IPS DF 6.9 (cell line): ENCODE measurements at places on chromosomes 2 and 18.

GRCh38 chr18:50924372-50924771 lies 43.5 kb upstream of the ELAC1 start:
- no peak overlapping the region for H3K27ac ChIP-seq
- no peak overlapping the region for H3K4me3 ChIP-seq
- H3K27me3 ChIP-seq, result no peaks in the 10 kb centered on the region
- H3K4me1 ChIP-seq, result no peaks in the 10 kb centered on the region

GRCh38 chr2:86433137-86433536 lies 8.0 kb upstream of the KDM3A start:
- H3K36me3 ChIP-seq, result no peaks in the 10 kb centered on the region
- DNase-seq, result no peak

GRCh38 chr2:99615247-99615771 lies 125.5 kb upstream of the REV1 start:
- no peak overlapping the region for H3K27ac ChIP-seq
- DNase-seq, result no peak
- H3K4me3 ChIP-seq, result no peak overlapping the region
- H3K27me3 ChIP-seq, result no peaks in the 10 kb centered on the region
- H3K4me1 ChIP-seq, result no peaks in the 10 kb centered on the region

- no peak overlapping the region for H3K4me3 ChIP-seq
- H3K27me3 ChIP-seq, result no peaks in the 10 kb centered on the region
- H3K36me3 ChIP-seq, result no peaks in the 10 kb centered on the region
- H3K27ac ChIP-seq, result no peak overlapping the region
Measured at GRCh38 chr2:241485172-241485911, 23.0 kb downstream of the STK25 start.

DNA sequence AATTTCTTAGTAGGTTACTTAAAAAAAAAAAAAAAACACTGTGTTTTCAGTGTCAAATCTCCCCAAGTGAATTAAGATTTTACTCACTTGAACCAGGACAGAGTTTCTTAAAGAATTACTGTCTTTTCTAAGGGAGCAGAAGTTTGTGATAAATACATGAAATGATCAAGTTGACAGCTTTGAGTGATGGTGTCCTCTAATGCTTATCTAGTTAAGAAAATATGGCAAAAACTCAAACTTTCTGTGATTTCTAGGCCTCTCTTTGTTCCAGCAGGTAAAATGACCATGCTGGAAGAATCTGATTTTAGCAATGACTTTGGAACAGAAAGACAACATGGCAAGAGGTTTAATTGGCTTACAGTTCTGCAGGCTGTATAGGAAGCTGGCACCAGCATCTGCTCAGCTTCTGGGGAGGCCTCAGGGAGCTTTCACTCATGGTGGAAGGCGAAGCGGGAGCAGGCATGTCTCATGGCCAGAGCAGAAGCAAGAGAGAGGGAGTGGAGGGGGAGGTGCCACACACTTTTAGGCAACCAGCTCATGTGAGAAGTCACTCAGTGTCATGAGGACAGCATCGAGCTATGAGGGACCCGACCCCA lies 6.6 kb downstream of the MAPRE2 start:
- no peaks in the 10 kb centered on the region for H3K27me3 ChIP-seq
- H3K27ac ChIP-seq, result no peak overlapping the region
- no peaks in the 10 kb centered on the region; the same call in 1 of the 2 replicates for H3K4me1 ChIP-seq

GRCh38 chr2:28736034-28736433 lies 15.6 kb upstream of the PPP1CB start:
- no peak overlapping the region for H3K4me3 ChIP-seq
- H3K27ac ChIP-seq, result no peak overlapping the region
- no peak for DNase-seq
- H3K36me3 ChIP-seq, result no peaks in the 10 kb centered on the region
- no peaks in the 10 kb centered on the region for H3K4me1 ChIP-seq

GRCh38 chr18:77366720-77367641 lies 117.3 kb downstream of the GALR1 start:
- no peaks in the 10 kb centered on the region for H3K4me1 ChIP-seq
- no peak overlapping the region for H3K27ac ChIP-seq
- no peaks in the 10 kb centered on the region for H3K36me3 ChIP-seq
- no peaks in the 10 kb centered on the region for H3K27me3 ChIP-seq
- H3K4me3 ChIP-seq, result no peak overlapping the region

DNA sequence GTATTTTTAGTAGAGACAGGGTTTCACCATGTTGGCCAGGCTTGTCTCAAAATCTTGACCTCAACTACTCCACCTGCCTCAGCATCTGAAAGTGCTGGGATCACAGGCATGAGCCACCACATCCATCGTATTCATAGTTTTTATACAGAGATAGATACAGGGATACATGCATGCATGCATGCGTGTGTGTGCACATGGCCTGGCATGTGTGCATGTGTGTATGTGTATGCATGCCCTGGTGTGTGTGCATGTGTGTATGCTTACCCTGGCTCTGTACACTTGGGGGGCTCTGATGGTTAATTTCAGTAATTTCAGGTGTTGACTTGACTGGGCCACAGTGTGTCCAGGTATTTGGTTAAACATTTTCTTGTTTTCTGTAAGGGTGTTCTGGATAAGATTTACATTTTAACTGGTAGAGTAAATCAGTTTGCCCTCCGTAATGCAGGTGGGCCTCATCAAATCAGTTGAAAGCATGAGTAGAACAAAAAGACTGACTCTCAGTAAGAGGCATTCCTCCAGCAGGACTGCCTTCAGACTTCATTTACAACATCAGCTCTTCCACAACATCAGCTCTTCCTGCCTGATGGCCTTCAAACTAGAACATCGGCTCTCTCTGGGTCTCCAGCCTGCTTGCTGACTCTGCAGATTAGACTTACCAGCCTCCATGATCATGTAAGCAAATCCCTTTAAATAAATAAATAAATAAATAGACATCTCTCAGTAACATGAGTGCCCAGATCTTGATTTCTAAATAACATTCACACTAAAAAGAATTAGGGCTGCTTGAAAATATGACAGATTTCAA lies 30.8 kb downstream of the SESTD1 start:
- no peak overlapping the region for H3K27ac ChIP-seq
- H3K27me3 ChIP-seq, result no peaks in the 10 kb centered on the region
- no peaks in the 10 kb centered on the region; the same call in 1 of the 2 replicates for H3K4me1 ChIP-seq
- no peaks in the 10 kb centered on the region for H3K36me3 ChIP-seq
- H3K4me3 ChIP-seq, result no peak overlapping the region

DNA sequence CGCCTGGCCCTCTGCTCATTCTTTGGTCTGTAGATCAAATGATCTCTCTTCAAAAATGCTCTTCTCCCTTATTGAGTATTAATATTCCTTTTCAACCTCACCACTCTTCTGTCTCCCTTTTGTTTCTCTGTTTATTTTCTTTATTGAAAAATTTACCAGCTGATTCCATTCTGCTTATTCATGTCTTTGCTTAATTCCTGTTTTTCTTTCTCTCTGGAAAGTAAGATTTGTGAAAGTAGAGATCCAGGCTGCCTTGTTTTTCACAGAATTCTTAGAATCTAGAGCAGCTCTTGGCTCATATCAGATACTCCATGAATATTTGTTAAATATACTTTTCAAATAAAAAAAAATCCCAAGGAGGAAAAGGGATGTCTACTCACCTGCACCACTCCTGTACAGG lies 157.0 kb downstream of the DOCK10 start:
- H3K4me1 ChIP-seq, result no peaks in the 10 kb centered on the region
- no peak overlapping the region for H3K27ac ChIP-seq
- no peaks in the 10 kb centered on the region for H3K27me3 ChIP-seq
- H3K36me3 ChIP-seq, result no peaks in the 10 kb centered on the region
- no peak for DNase-seq
- no peak overlapping the region for H3K4me3 ChIP-seq

- H3K4me1 ChIP-seq, result peaks cover 2% of the 10 kb centered on the region; the same call in 1 of the 2 replicates
- no peak for DNase-seq
- H3K36me3 ChIP-seq, result no peaks in the 10 kb centered on the region
- H3K4me3 ChIP-seq, result no peak overlapping the region
Measured at GRCh38 chr2:222264791-222265320, 33.9 kb downstream of the PAX3 start.

GRCh38 chr18:50401888-50402287 lies 27.0 kb downstream of the SKA1 start:
- no peaks in the 10 kb centered on the region for H3K36me3 ChIP-seq
- H3K4me1 ChIP-seq, result peaks cover 11% of the 10 kb centered on the region; the same call in 1 of the 2 replicates
- no peak overlapping the region for H3K27ac ChIP-seq
- H3K4me3 ChIP-seq, result no peak overlapping the region
- H3K27me3 ChIP-seq, result no peaks in the 10 kb centered on the region; the same call in 1 of the 2 replicates
- no peak for DNase-seq

GRCh38 chr2:205827809-205828365 lies 145.6 kb downstream of the NRP2 start:
- no peaks in the 10 kb centered on the region for H3K36me3 ChIP-seq
- no peaks in the 10 kb centered on the region for H3K4me1 ChIP-seq
- H3K27me3 ChIP-seq, result no peaks in the 10 kb centered on the region
- no peak overlapping the region for H3K27ac ChIP-seq
- H3K4me3 ChIP-seq, result no peak overlapping the region
- no peak for DNase-seq

DNA sequence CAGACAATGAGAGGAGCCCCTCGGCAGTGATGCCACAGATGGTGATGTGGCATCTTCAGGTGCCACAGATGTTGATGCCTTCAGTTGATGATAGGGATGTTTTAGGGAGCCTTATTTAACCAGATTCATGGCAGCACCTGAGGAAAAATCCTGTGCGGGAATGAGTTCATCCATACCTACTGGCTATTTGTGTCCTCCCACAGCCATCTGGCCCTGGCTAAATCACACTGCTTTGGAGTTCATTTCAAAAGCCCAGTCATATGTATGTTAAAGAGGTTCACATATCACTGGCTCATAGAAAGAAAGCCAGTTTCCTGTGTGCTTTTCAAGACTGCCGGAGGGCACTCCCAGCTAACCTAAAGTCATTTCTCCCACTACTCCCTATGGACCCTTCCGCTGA lies 131.3 kb downstream of the MCFD2 start:
- no peaks in the 10 kb centered on the region for H3K4me1 ChIP-seq
- H3K36me3 ChIP-seq, result no peaks in the 10 kb centered on the region

DNA sequence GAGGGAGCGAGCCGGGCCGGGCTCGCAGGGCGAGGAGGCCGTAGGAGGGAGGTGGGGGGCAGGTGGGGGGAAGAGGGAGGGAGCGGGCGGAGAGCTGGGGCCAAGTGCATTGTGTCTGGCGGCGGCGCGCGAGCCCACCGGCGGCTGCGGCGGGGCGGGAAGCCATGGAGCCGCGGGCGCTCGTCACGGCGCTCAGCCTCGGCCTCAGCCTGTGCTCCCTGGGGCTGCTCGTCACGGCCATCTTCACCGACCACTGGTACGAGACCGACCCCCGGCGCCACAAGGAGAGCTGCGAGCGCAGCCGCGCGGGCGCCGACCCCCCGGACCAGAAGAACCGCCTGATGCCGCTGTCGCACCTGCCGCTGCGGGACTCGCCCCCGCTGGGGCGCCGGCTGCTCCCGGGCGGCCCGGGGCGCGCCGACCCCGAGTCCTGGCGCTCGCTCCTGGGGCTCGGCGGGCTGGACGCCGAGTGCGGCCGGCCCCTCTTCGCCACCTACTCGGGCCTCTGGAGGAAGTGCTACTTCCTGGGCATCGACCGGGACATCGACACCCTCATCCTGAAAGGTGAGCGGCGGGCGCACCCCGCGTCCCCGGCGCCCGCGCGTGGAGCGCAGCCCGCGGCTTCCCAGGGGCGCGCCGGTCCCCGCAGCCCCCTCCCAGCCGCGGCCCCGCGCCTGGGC lies at the start of gene TMEM178A:
TMEM178A (plus strand) TSS at position 107 of the 680 bp plus-strand sequence; CDS start at position 165, 58 bp downstream.
- no peak within 1 kb of the TSS for H3K27ac ChIP-seq
- no peaks in the 10 kb centered on the region for H3K36me3 ChIP-seq
- peak within 1 kb of the TSS; percentile 77 for H3K4me3 ChIP-seq
- no peaks in the 10 kb centered on the region; the same call in 1 of the 2 replicates for H3K4me1 ChIP-seq

- H3K36me3 ChIP-seq, result no peaks in the 10 kb centered on the region
- peaks cover 5% of the 10 kb centered on the region for H3K4me1 ChIP-seq
- H3K27me3 ChIP-seq, result no peaks in the 10 kb centered on the region
Measured at GRCh38 chr18:62335494-62335893, 10.4 kb downstream of the TNFRSF11A start.

- H3K27me3 ChIP-seq, result no peaks in the 10 kb centered on the region
- DNase-seq, result no peak
Measured at GRCh38 chr2:239787538-239788050, 237.5 kb downstream of the NDUFA10 start.

DNA sequence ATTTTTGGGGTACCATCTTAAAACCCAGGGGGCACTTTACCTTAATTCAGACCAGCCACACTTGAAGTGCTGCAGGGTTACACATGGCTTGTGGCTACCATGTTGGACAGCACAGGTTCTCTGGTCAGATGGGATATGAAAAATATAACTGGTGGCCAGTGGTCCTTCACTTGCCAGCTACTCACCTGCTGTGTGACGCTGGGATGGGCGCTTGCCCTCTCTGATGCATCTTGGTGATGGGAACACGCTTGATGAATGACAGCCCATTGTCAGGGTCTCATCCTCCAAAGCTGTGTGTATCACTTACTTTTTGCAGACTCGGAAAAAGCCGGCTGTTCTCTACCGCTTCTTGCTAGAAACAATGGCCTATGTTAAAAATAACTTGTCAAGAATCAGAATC lies 22.5 kb downstream of the HJURP start:
- H3K4me3 ChIP-seq, result no peak overlapping the region
- no peaks in the 10 kb centered on the region for H3K4me1 ChIP-seq
- no peak overlapping the region for H3K27ac ChIP-seq

DNA sequence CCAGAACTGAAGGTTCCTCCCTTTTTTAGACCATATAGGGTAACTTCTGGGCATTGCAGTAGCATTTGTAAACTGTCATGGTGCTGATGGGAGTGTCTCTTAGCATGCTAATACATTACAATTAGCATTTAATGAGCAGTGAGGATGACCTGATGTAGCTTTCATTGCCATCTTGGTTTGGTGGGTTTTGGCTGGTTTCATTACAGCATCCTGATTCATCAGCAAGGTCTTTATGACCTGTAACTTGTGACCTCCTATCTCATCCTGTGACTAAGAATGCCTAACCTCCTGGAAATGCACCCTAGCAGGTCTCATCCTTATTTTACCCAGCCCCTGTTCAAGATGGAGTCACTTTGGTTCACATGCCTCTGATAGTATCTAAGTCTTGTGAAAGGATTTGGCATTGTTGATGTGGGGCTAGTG lies 159.0 kb downstream of the TMX3 start:
- no peaks in the 10 kb centered on the region for H3K27me3 ChIP-seq
- no peak overlapping the region for H3K4me3 ChIP-seq
- no peak for DNase-seq
- no peaks in the 10 kb centered on the region for H3K36me3 ChIP-seq
- H3K4me1 ChIP-seq, result no peaks in the 10 kb centered on the region
- no peak overlapping the region for H3K27ac ChIP-seq

GRCh38 chr2:195595825-195596224 lies 61.2 kb upstream of the SLC39A10 start:
- H3K36me3 ChIP-seq, result no peaks in the 10 kb centered on the region
- H3K27ac ChIP-seq, result no peak overlapping the region
- H3K27me3 ChIP-seq, result no peaks in the 10 kb centered on the region
- H3K4me1 ChIP-seq, result peaks cover 3% of the 10 kb centered on the region; the same call in 1 of the 2 replicates
- H3K4me3 ChIP-seq, result no peak overlapping the region

DNA sequence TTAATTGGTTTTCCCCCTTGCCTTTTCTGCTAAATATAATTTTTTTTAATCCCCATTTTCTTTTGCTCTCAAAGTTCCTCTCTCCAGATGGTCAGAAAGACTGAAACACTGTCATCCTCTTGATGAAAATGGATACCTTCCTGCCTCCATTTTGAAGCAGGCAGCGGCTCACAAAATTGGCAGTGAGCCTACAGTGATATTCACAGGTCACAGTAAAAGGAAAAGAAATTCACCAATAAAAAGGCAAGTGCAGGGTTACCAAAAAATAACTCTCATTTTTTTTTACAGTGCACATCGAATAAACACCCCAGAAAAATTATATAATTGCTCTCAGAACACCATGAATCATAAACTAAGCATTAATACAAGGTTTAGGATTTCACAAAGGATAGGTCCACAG lies 307.5 kb downstream of the TCF4 start:
- H3K27me3 ChIP-seq, result no peaks in the 10 kb centered on the region
- H3K4me3 ChIP-seq, result no peak overlapping the region
- DNase-seq, result no peak

- no peaks in the 10 kb centered on the region for H3K4me1 ChIP-seq
- no peak overlapping the region for H3K4me3 ChIP-seq
- no peak for DNase-seq
- no peaks in the 10 kb centered on the region for H3K36me3 ChIP-seq
Measured at GRCh38 chr2:18156421-18156820, 278.0 kb downstream of the KCNS3 start.
